ENCODE measurements at places on chromosomes 6 and 20. TPM values are rescaled to one million over a fixed set of nuclear protein-coding genes. Genes with fewer than 3 reads are reported as not detected.

HLA-DOA gene
- 2.5 TPM for total RNA-seq

FUT9 gene
- 4.9 TPM for total RNA-seq

CLPSL2 gene
- total RNA-seq = not detected

NKAIN4 gene
- total RNA-seq = 10.2 TPM

NKX2-2 gene
- total RNA-seq = 15.4 TPM

C6orf47 gene
- 22.3 TPM for total RNA-seq

MRPS10 gene
- 29.0 TPM for total RNA-seq

MAP3K7 gene
- 20.2 TPM for total RNA-seq

NFATC2 gene
- 9.5 TPM for total RNA-seq

L3MBTL3 gene
- total RNA-seq = 23.8 TPM

B3GALT4 gene
- 22.2 TPM for total RNA-seq

NRN1 gene
- total RNA-seq = 6.3 TPM

CRISP2 gene
- 0.48 TPM for total RNA-seq

SLC44A4 gene
- total RNA-seq = 10.6 TPM

NHSL1 gene
- 63.9 TPM for total RNA-seq

PRL gene
- 0.48 TPM for total RNA-seq

ARFGEF3 gene
- total RNA-seq = 24.0 TPM

R3HDML gene
- not detected for total RNA-seq

BEND6 gene
- total RNA-seq = 1.3 TPM

C20orf204 gene
- total RNA-seq = 7.4 TPM

PRPH2 gene
- total RNA-seq = not detected

SLC16A10 gene
- total RNA-seq = 25.6 TPM

IMPG1 gene
- total RNA-seq = not detected

CLIC5 gene
- total RNA-seq = 75.8 TPM

SRMS gene
- not detected for total RNA-seq
